NCI-H1436 (cell line): ENCODE measurements at places on chromosomes 4 and X.
A peak's percentile ranks its signal among the peaks of the same experiment; 100 is the strongest.

DNA sequence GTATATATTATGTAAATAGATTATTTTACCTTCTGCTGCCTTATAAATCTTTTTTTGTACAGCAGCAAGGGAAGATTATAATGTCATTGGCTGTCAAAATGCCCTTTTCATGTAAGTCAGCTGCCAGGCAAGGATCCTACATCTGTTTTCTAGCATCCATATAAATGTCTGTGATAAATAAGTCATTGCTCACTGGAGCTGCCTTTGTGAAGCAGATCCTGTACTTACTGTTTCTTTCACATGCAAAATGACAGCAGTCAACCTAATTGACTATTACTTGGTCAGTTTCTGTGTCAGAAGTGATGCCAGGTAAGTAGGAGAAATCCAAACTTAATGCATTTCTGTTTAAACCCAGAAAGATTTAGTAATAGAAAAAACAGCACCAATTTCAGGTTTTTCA, 620.7 kb downstream of the RPA4 start:
- no peak for DNase-seq

- no peak for DNase-seq
These were observed 73.2 kb downstream of the UBE2K start for GRCh38 chr4:39770969-39771724.

- DNase-seq: no peak
These were observed 33.7 kb downstream of the RBM47 start for GRCh38 chr4:40595981-40596380.

- DNase-seq: no peak
These were observed 49.4 kb downstream of the ARHGEF6 start for GRCh38 chrX:136731207-136731782.

GRCh38 chrX:121356850-121357171, 309.4 kb downstream of the GLUD2 start:
- peak; percentile 28 for DNase-seq

DNA sequence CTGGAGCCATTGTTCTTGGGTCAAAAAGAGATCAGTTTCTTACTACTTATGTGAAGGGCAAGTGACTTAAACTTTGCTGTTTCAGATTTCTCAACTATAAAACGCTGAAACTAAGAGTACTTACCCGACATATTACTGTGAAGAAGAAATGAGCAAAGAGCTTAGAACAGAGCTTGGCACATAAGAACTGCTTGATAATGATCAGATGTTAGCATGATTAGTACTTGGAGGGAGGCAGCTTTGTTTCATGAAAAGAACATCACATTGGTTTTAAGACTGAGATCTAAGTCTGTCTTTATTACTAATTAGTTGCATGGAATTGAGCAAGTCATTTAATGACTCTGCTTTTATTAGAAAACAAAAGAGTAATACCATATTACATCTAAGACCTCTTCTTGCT, 169.1 kb downstream of the ARHGAP24 start:
- no peak for DNase-seq

DNA sequence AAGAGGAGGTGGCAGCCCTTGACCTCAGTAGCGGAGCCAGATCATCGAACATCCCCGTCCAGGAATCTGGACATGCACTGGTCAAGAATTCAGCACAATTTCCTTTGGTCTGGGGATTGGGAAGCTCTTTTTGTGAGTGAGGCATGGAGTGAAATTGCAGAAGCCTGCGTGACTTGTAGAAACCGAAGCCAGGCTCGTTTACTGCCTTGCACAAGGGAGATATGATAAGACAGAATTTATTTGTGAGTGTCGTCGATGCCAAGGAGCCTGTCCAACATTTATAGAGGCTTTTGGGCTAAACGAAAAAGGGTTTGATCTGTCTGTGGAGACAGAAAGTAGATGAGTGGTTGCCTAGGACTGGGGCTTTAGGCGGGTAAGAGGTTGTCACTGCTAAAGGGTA, 50.6 kb downstream of the TBL1X start:
- no peak for DNase-seq

- DNase-seq: peak; percentile 11
These were observed 1.5 kb downstream of the IRF2 start for GRCh38 chr4:184472614-184473498.
